ENCODE measurements at places on chromosomes 7 and 10. TPM values are rescaled to one million over a fixed set of nuclear protein-coding genes. Genes with fewer than 3 reads are reported as not detected.

LAMB4 gene
- total RNA-seq: not detected

HHEX gene
- 3.5 TPM for total RNA-seq

CTAGE15 gene
- 1.2 TPM for total RNA-seq

ZFAND2A gene
- total RNA-seq: 49.9 TPM

SEMA3D gene
- 1.5 TPM for total RNA-seq

OAT gene
- 46.7 TPM for total RNA-seq

NEUROG3 gene
- 0.78 TPM for total RNA-seq

HMX2 gene
- total RNA-seq: 0.24 TPM

NPC1L1 gene
- total RNA-seq: not detected

BICC1 gene
- 5.9 TPM for total RNA-seq

TMEM184A gene
- total RNA-seq: 87.9 TPM

SEMA4G gene
- 176 TPM for total RNA-seq

VENTX gene
- 0.36 TPM for total RNA-seq

ZNF503 gene
- total RNA-seq: 3.7 TPM

All from mucosa of descending colon (tissue), 3 donors.